Smooth muscle cell of the brain vasculature (primary cell): ENCODE measurements at places on chromosomes 11 and 22.
A peak's percentile ranks its signal among the peaks of the same experiment; 100 is the strongest.

DNA sequence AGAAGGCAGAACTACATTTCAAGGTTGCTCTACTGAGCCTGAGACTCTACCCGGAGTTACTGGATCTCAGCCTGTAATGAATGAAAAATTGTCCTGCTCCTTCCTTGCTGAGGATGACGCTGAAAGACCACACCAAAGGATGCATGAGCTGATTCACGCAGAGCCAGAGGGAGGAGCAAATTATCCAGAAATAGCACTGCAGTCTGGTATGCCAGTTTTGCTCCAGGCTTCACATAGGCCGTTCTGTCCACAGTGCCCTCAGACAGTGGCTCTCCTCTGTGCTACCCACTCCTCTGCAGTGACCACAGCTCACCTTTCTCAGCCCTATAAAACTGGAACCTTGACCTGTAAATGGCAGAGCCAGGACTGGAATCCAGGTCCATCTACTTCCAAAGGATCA, 79.3 kb upstream of the GALNT18 start:
- no peak for DNase-seq

DNA sequence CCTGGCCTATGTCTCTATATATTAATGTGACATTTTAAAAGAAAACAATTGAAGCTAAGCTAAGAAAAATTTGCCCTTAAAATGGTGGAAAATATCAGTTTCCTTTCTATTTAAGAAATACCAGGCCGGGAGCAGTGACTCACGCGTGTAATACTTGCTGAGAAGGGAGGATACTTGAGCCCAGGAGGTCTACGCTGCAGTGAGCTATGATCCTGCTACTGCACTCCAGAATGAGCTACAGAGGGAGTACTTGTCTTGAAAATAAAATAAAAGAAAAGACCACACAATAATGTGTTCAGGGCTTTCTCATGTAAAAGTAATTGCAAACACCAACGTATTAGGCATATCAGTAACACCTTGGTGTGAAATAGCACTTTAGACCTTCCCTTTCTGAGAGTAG, 1.4 kb upstream of the PRSS23 start:
- DNase-seq, result peak; percentile 79

DNA sequence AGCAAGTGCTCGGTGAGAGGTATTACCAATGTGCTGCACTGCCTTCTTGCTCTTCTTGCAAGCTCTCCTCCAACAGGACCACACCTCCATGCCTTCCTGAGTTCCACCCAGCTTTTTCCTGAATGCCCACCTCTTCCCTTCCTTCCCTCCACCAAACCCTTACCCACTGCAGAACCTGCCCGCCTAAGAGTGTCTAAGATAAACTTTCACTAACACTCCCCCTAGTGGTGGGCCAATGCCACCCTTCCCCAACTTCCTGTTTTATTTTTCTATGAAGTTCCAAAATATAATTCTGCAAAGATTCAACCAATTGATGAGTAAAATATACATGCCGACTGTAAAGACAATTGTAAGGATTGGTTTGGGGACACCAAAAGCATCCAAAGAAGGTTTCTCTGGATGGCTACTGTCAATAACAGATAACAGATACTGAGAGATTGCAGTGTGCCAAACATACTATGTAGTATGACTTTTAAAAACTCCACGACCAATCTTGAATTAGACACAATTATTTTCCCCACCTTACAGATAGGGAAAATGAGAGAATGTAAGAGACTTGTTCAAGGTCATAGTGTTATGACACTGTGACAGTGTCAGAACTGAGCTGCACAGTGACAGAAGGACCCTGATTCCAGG, 38.6 kb upstream of the BMAL1 start:
- DNase-seq, result no peak

DNA sequence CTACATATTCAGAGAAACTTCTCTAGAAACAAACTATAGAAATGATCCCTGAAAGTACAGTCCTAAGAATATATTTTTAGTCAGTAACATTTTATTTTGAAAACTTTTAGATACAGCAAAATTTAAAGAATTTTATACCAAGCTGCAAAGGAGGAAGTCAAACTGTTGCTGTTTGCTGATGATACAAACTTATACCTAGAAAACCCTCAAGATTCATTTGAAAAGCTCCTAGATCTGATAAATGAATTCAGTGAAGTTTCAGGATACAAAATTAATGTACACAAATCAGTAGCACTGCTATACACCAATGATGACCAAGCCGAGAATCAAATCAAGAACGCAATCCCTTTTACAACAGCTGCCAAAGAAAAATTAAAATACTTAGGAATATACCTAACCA, 10.1 kb downstream of the ZBTB44 start:
- DNase-seq, result no peak

DNA sequence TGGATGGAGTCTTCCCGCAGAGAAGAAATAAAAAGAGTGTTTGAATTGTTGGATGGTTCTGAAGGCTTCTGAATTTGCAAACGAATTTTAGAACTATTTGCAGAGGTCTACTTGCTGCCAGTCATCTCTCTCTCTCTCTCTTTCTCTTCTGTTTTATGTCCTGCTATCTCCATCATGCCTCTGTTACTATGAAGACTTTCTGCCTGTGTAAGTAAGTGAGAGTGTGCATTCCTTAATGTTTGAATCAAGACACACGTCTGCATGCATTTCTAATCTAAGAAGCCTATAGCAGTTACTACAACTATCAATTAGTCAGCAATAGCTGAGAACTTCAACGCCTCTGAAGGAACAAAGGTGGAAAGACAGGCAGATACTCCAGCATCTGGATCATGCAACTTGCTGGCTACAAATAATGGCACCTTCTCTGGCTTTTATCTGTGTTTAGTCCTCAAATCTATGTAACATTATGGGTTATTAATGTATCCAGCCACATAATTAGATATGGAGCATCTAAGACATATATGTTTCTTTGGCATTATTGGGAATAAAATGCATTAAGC, 191.5 kb upstream of the BLID start:
- DNase-seq, result no peak

GRCh38 chr11:75946531-75947530, 131.8 kb downstream of the UVRAG start:
- DNase-seq, result peak; percentile 84

DNA sequence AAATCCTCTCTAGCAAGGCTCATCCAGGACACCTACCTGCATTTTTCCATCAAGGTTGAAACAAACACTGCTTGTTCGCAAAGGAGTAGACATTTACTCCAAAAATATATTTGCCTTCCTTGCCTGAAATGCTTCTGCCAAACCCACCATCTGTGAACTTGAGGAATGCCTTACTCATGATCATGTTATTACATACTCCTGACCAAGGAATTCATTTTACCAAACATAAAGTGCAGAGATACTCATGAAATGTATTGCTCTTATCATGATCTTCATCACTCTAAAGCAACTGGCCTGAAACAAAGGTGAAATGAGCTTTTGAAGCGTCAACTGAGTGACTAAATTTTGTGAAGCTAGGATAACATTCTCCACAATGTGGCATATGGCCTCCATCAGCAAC, 243.1 kb upstream of the CCDC179 start:
- no peak for DNase-seq

DNA sequence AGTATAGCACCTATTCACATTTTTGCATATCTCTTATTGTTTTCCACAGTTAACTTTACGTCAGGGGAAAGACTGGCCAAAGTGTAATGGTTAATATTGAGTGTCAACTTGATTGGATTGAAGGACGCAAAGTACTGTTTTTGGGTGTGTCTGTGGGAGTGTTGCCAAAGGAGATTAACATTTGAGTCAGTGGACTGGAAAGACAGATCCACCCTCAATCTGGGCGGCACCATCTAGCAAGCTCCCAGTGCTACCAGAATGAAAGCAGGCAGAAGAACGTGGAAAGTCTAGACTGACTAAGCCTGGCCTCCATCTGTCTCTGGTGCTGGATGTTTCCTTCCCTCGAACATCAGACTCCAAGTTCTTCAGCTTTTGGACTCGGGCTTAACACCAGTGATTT, 1900.7 kb upstream of the RAG2 start:
- DNase-seq, result no peak

DNA sequence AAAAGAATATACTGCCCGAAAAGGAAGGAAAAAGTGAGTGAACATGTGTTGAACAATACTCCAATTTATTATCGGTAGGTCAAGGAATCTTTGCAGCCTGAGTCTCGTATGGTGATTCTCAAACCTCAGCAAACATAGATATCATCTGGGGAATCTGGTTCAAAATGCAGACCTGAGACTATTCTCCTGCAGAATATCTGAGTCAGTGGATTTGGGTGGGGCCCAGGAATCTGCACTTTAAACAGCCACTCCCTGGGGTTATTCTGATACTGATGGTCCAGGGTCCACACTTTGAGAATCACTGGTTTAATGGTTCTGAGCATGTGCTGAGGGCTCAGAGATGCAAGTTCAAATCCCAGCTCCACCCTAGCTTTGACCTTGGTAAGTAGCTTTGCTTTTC, 53.6 kb upstream of the GRK3 start:
- DNase-seq, result no peak

- DNase-seq, result no peak
Observed at GRCh38 chr11:110046775-110047380, 46.3 kb upstream of the ZC3H12C start.

GRCh38 chr22:41243361-41243760, 2.6 kb upstream of the CHADL start:
- no peak for DNase-seq

- no peak for DNase-seq
Observed at GRCh38 chr22:22203048-22203971, 41.3 kb upstream of the VPREB1 start.

DNA sequence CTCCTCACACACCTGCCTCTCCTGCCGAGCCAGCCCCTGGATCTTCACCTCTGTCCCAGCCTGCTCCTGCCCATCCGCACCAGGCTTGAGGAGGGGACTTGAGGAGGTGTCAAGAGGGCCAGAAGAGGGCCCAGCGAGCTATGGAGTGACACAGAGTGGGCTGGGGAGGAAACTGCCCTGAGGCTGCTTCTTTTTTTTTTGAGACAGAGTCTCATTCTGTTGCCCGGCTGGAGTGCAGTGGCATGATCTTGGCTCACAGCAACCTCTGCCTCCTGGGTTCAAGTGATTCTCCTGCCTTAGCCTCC, 21.9 kb upstream of the CDON start:
- no peak for DNase-seq

DNA sequence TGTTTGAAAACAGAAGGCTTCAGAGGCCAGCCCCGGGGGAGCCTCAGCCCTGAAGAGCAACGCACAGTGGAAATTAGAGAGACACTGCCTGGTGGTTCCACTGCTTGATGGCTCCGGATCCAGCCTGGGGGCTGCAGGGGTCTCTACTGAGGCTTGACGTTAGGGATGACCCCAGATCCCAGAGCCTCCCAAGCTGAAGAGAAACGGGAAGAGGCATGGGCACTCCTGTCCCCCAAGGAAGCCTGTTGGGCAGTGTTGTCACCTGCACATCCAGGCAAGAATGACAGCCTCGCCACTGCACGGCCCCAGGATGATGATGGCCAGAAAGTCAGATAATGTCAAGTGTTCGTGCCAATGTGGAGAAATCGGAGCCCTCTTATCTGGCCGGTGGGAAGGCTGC, 56.8 kb upstream of the FGF3 start:
- no peak for DNase-seq

DNA sequence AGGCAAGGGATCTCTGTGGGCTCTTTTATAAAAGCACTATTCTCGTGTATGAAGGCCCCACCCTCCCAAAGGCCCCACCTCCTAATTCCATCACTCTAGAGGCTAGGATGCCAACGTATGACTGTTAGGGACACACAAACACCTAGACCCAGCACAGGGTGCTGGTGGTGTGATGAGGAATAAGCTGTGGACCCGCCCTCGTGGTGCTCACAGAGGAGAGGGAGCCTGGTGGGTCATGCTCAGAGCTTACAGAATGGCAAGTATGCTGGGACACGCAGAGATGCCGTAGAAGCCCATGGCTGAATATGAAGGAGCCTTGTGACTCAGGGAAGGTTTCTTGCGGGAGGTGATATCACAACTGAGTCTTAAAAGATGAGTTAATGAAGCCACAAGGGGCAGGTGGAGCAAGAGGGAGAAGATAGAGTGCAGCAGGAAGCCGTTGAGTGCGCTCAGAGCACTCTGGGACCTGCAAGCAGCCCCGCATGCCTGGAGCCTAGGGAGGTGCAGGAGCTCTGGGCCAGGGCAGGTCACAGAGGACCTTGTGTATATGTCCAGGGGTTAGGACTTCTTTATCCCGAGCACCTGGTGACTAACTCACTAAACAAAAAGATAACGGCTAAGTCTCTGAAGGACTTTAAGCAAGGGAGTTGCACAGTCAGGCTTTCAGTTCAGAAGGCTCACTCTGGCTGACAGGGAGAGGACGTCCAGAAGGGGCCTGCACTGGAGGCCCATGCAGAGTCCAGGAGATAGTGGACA, 160.9 kb downstream of the TRIM29 start:
- DNase-seq, result no peak

DNA sequence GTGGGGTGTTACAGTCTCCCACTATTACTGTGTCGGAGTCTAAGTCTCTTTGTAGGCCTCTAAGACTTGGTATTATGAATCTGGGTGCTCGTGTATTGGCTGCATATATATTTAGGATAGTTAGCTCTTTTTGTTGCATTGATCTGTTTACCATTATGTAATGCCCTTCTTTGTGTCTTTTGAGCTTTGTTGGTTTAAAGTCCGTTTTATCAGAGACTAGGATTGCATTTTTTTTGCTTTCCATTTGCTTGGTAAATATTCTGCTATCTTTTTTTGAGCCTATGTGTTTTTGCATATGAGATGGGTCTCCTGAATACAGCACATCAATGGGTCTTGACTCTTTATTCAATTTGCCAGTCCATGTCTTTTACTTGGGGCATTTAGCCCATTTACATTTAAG, 97.6 kb downstream of the PDE3B start:
- no peak for DNase-seq

DNA sequence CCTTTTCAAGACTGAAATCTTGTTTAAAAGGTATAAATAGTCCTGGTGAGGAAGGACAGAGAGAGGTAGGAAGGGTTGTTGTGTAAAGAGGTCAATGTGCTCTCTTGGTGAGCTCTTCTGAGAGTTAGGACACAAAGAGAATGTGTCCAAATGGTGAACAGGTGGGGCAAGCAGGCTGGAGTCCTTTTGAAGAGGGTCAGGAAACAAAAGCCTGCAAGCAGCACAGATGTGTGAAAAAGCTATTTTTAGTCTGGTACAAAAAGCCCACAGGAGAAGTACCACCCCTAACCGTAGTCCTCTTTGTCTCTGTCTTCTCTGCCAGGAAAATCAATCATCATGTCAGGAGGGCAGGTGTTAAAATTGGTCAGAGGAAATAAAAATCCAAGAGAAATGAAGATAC, 54.4 kb upstream of the SYN3 start:
- DNase-seq, result no peak

DNA sequence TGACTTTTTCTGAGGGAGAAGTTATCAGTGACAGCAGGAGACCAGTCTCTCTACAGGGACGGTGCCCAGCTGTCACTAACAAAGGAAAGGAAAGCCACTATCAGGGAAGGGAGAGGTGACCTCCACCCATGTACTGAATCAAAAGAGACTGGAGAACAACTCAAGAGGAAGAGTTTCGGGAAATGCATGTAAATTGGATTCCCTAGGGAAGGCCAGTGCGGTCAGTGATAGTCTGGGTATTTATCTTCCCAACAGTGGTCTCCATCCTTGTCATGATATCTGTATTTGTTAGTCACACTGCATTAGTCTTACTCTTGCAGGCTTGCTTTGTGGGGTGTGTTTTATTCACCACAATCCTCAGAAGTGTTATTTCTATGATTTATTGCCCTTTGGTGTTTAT, 193.4 kb upstream of the KIRREL3 start:
- DNase-seq, result no peak
